Gastroesophageal sphincter (tissue), 4 donors: ENCODE measurements at places on chromosomes 7 and 10.

DNA sequence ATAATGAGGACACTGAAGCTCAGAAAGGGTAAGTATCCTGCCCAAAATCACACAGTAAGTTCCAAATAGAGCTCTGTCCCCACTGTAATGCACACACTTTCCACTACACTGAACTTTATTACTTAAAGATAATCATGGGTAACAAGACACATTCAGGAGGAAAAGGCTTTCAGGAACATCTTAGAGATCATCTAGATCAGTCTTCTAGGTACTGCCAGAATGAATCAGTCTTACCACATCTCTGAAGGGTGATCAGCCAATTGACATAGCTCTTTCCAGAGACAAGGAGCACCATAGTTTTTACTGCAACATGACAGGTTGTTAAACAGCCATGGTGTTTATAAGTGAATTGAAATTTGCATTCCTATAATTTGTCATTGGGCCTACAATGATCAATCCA, 5.4 kb upstream of the HERPUD2 start:
- no peak for ATAC-seq

- ATAC-seq = no peak
Measured at GRCh38 chr10:26832960-26833359, 27.8 kb downstream of the ABI1 start.

- no peak for ATAC-seq
Measured at GRCh38 chr10:71762324-71762723, 11.0 kb downstream of the VSIR start.

- no peak for ATAC-seq
Measured at GRCh38 chr7:47295606-47296005, 286.3 kb downstream of the TNS3 start.

DNA sequence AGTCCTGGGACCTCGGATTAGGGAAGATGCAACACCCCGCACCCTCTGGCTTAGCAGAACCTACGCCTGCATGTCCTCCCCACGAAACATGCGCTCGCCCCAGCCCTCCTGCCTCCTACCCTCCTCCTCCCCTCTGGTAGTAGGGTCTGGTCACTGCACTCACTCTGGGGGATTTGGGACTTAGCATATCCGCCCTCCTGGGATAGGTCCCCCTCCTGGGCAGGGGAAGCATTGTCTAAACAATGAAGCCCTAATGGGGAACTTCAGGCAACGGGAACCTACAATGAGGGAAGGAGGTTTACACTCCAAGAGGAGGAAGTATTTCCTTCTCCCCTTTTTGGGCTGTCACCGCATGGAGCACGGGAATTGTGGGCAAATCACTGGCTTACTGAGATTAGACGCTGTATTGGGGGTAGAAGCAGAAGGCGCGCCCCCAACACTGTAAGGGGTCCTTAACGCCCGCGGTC, 892 bp downstream of the CRHR2 start:
- no peak for ATAC-seq

GRCh38 chr7:71780282-71780681, 631.9 kb downstream of the CALN1 start:
- ATAC-seq = no peak

DNA sequence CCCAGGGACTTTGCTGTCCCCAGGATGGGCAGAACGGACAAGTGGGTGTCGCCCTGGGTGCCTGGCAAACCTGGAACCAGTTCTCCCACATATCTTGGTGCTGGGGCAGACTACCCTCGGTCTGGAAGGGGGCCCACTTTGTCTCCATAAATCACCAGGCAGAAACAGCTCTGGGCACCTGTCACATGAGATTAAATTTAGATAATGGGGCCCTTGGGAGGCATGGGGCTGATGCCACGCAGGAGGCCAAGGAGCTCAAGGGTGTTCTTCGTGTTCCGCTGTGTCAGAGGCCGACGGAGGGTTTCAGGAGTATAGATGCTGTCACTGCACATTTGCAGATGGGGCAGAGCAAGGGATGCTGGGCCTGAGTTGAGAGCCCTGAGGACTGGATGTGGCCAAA, 72.7 kb downstream of the TMEM130 start:
- no peak for ATAC-seq

- ATAC-seq = no peak
Measured at GRCh38 chr7:141375442-141375841, 175.8 kb upstream of the AGK start.

DNA sequence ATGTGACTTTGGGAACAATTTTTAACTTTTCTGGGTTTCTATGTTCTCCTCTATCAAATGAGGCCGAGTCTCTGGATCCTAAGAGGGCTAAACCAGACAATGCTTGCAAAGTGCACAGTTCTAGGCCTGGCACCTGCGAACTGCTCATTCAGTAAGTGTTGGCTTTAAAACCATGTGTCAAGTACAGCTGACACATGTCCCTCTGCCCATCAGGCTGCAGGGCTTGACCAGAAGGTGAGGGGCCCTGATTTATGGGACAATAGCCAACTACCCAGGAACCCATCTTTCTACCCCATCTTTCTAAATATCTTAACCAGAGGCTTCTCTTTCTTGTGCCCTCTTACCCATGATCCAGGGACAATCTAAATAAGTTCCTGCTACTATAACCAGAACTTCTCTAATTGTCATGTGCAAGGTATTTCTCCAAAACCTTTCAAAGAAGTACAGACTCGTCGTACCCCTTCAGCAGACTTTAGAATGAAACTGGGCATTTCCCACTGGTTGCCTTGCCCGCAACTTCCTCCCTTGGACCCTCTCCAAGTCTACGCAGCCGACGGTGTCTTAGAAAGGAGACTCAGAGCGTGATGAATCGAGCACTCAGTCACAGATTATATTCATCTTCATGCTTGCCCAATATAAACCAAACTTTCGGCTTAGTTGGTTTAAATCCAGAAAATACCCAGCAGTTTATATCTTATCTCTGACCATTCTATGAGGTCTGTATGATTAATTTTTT, 69.8 kb upstream of the STEAP1B start:
- no peak for ATAC-seq

DNA sequence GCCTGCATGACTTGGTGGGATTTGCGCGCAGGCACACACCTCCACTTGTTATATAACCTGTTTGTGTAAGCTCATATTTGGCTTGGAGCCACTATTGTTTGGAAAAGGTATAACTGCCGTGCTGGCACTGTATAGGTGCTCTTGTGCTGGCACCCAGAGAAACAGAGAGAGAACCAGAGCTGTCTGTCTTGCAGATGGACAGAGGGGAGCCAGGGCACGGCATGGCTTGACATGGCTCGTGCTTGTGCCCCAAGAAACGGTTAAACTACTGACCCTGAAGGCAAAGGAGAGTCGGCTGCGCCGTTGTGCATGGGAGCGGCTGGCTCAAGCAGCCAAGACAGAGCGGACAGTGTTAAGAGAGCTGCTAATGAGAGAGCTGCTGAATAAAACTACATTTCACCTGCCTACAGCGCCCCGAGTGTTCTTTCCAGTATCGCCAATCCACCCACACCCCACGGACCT, 23.2 kb downstream of the RAPGEF5 start:
- ATAC-seq = no peak

- no peak for ATAC-seq
Measured at GRCh38 chr7:156842317-156842716, 50.7 kb downstream of the LMBR1 start.

- no peak for ATAC-seq
Measured at GRCh38 chr10:29022513-29022912, 266.4 kb upstream of the LYZL1 start.

DNA sequence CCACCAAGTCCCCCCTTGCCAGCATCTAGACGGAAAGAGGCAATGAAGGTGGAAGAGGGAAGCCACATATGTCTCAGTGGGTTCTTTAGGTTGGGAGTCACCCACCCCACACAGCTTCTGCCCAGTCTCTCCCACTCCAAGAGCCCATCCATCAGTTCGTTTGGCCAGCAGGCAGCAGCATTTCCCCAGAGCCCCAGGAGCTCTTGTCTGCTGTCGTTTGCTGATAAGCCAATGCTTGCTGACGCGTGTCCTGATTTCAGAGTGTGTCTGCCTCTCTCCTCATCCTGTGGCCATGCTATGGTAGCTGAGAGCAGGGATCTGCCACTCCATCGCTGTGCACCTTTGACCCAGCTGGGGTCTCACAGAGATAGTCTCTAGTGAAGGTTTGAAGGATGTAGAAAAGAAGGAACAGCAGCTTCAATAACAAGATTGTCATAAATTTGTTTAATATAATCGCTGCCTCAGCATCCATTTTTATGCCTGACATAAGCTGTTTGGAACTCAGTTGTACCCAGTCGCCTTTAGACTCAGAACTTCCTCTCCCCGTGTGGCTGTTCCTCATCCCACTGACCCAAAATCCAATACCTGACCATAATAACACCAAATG, 39.4 kb upstream of the GDF10 start:
- no peak for ATAC-seq

- ATAC-seq = no peak
Measured at GRCh38 chr7:38535073-38535472, 96.1 kb downstream of the AMPH start.

DNA sequence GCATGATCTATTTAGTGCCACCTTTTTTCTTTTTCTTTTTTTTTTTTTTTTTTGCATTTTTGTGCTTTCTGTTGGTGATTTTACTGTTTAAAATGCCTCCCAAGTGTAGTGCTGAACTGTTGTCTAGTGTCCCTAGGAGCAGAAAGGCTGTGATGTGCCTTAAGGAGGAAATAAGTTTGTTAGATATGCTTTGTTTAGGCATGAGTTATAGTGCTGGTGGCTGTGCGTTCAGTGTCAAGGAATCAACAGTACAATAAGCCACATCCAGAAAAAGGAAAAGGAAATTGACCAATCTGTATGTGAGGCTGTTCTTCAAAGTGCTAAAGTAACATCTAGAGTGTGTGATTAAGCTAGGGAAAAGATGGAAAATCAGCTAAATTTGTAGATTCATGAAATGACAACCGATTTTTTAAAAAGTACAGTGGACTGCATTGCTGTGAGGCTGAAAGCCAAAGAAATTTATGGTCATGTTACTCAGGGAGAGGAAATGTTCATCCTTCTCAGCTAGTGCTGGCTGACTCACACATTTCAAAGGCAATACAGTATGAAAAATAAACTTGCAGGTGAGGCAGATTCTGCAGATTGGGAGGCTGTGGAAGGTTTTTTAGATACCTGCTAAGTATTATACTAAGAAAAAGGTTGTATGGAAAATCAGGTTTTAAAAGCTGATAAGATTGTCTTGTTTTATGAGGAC, 122.7 kb upstream of the ADCY1 start:
- no peak for ATAC-seq

- ATAC-seq = no peak
Measured at GRCh38 chr7:157402911-157403534, 66.2 kb downstream of the DNAJB6 start.

- ATAC-seq = no peak
Measured at GRCh38 chr7:123494193-123494796, 40.1 kb downstream of the IQUB start.

- no peak for ATAC-seq
Measured at GRCh38 chr10:89314676-89315075, 12.8 kb downstream of the IFIT2 start.

- ATAC-seq = no peak
Measured at GRCh38 chr7:39880556-39880955, 69.5 kb upstream of the CDK13 start.

- ATAC-seq = no peak
Measured at GRCh38 chr10:71159892-71160291, 52.5 kb upstream of the UNC5B start.

- ATAC-seq = no peak
Measured at GRCh38 chr7:149564340-149565095, 66.9 kb upstream of the ZNF746 start.
